ENCODE measurements at places on chromosomes 11 and 22.

- no peak for DNase-seq
Observed at GRCh38 chr22:45720839-45721378, 49.3 kb downstream of the ATXN10 start.

- DNase-seq: no peak
Observed at GRCh38 chr11:126113515-126113957, 50.9 kb upstream of the CDON start.

GRCh38 chr11:5043380-5043779, 2.9 kb upstream of the OR52J3 start:
- no peak for DNase-seq

GRCh38 chr22:37906364-37907008, 389 bp downstream of the MICALL1 start:
- peak; percentile 60 for DNase-seq

- DNase-seq: no peak
Observed at GRCh38 chr11:69105461-69106030, 50.2 kb upstream of the SMIM38 start.

DNA sequence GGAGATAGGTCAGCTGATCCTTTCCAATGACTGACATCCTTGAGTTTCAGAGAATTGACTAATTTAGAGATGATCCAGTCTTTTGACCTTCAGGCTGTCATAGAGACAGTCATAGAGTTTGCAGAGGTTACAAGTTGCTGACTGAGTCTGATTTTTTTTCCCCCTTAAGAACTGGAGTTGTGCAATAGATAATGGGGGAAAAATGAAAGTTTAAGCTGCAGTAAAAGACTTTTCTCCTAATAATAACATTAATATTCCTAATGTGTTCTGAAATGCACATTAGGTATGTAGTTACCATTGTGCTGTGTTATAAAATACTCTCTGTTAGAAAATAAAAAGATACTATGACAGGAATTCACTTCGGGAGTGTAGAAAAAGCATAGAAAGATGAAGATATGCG, 876.9 kb upstream of the RAG2 start:
- DNase-seq: no peak

DNA sequence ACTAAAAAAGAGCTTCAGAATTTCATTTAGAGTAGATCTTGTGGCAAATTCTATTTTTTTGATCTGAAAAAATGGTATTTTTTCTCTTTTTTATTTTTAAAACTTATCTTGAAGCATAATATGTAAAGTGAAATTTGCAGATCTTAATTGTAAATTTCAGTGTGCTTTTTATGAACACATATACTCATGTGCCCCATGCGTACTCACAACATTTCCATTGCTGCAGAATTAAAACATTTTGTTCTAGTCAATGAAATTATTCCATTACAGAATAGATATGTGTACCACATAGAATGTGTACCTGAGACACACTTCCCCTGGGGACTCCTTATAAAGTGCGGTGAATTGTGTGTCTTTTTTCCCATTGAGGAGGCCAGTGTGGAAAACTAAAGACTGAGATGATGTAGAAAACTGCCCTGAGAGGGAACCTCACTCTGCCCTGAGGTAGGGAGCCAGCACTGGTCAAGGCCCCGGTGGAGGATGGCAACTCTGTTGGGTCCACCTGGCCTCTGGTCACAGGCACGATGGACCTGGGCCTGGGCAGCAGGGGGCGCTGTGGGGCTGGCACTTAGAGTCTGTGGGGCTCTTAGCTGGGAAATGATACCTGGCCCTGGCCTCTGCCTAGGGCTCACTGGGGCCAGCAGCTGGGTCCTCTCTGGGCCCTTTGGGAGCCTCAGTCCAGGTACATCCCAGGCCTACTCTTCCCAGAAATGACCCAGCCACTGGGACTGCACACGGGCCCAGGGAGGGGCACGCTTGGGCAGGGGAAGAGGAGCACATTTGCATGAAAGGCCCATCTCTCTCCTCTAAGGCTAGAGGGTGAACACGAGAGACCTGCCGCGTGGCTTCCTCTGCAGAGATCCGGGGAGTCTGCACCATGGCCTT, 77.9 kb upstream of the TOP3B start:
- DNase-seq: peak; percentile 48

DNA sequence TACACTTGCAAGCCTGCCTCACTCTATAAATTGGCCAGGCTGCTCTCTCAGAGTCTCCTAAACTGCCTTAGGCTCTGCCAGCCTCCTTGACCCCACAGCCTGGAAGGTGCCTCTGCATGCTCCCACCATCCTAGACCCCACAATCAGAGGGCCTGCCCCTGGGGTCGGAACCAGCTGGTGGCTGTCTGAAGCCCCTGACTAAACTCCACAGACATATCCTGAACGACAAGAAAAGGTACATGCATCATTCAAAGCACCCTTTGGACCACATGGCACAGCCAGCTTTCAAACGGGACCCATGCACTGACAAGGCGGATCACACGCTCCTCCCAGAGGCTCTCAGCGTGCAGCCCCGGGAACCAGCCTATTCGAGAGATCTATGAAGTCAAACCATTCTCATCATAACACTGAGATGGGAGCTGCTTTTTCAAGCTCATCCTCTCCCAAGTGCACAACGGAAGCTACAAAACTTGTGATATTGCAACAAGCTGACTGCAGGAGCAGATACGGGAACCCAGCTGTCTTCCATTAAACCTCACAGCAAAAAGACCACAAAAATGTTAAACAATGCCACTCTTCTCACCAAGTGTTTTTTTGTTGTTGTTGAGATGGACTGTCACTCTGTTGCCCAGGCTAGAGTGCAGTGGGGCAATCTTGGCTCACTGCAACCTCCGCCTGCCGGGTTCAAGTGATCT, 8.1 kb downstream of the SHANK2 start:
- no peak for DNase-seq

DNA sequence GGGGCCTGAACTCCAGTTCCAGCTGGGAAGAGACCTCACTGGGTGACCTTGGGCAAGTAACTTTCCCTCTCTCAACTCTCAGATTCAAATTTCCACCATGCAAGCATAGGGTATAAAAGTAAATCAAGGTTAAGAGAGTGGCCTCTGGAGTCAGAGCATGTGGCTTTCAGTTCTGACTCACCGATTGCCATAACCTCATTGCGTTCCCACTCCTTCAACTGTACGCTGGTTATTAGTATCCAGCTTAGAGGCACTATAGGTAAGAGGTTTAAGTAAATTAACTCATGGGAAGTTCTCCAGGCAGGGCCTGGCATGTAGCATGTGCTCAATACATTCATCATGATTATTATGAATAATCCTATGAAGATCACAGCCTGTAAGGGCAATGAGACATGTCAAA, 88.3 kb downstream of the FBXO7 start:
- DNase-seq: no peak

DNA sequence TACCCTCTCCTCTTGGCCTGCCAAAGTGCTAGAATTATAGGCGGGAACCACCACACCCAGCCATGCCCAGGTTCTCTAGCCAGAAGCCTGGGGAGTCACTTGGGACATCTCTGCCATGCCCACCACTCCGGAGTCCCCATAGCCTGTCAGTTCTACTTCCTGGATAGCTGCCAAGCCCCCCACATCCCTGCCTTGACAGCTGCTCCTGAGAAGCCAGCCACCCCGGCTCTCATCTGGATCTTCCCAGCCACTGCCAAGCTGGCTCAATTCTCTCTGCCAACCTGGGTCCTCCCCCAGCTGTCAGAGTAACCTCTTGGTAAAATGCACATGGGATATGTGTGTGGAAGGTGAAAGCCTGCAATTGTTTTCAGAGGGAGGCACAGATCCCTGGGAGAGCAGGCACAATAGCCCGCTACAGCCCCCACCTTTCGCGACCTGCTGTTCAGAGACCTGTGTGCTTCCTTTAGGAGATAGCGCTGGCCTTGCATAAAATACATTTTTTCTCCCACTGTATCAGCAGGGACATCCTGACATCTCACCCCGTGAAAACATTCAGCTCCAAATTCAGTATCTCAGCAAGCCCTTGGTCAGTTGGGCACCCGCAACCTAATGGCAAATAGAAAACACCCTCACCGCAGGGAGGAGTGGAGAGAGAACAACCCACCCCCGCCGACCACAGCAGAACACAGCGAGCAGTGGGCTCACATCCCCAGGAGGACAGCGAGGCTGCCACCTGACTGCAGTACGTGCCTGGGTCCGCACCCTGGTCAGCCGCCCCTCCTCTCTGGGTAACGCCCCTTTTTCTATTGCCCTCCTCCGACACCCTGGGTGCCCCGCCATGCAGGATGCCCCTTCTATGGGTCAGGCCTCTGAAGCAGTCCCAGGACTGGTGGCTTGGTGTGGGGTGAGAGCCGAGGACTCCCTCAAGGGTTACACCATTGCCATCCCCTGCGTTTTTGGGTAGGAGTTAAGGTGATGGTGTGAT, 1342.2 kb downstream of the BRD1 start:
- no peak for DNase-seq

DNA sequence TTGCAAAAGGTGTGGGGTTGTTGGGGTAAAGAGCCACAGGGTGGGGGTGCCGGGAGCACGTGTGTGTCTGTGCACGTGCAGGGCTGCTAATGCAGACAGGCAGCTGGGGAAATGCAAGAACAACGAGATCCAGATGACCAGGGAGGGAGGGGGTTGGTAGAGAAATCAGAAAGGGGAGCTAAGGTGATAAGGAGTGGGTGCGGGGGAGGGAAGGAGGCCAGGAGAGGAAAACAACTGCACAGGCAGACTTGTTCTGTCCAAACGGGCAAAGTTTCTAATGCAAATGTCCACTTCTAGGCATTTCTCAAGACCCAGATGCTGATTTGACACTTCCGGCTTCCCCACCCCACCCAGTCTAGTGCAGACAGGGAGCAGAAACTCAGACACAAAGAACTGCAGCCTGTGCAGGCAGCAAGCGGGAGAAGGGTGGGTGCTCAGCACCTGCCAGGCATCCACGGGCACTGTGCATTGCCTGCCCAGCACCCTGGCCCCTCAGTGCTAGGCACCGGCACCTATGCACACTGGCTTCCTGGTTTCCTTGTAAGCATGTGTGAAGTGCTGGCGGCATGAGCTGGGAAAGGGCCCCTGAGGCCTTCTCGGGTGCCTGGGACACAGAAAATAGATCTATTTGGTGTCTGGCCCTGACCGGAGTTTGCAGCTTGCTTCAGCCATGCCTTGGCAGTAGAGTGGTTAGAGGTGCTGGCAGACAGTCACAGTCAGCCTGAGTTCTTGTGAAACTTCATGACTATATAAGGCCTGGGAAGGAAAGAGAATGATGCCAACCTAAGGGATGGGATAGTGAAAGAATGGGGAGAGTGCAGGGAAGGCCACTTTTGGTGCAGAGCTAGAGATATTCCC, 220.1 kb upstream of the SORL1-AS1 start:
- no peak for DNase-seq

DNA sequence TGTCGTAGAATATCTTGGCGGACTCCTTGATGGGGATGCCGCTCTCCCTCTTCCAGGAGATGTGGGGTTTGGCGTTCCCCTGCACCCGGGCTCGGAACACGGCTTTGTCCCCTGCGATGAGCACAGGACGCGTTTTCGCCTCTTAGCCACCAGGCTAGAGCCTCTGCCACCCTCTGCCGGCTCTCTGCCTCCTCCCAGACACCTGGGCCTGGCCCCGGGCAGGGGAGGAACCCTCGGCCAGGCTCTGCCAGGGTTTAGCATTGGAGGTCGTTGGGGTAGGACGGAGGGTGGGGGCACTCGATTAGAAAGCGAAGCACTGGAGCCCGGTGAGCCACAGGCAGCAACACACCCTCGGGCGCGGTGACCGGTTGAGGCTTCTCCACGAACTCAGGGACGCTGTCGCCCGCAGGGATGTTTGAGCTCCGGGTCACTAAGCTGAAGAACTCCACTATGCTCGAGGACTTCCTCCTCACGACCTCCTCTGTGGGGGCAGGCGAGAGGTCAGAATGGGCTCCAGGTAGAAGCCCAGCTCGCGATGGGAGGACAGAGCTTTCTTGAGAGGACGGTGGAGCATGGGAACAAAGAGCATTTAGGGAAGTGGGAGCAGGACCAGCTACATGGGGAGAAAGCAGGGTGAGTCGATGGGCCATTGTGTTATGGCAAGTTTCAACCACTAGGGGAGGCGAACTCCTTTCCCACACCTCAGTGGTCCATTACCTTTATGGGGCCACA, 4.3 kb downstream of the IGSF22 start:
- DNase-seq: peak; percentile 35

DNA sequence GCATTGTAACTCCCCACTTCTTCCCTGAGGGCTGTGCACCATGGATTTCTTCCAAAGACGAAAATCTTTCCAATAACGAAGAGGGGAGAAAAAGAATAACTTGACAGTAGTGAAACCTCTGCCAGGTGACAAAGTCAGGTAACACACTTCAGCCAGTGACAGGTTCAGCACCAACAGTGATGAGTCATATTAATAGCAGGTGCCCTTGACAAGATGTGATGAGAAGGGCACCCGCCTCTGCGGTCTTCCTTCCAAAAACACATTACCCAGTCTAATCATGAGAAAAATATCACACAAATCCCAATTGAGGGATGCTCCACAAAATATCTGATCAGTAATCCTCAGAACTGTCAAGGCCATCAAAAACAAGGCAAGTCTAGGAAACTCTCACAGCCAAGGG, 157.8 kb downstream of the EFCAB6 start:
- DNase-seq: no peak

GRCh38 chr11:43930868-43931716, 11.3 kb upstream of the C11orf96 start:
- no peak for DNase-seq

- no peak for DNase-seq
Observed at GRCh38 chr11:134340354-134340964, 8.7 kb downstream of the GLB1L2 start.

GRCh38 chr11:75856912-75857311, 41.9 kb downstream of the UVRAG start:
- no peak for DNase-seq

- DNase-seq: peak; percentile 43
Observed at GRCh38 chr11:66880496-66881450, 23.9 kb downstream of the LRFN4 start.

- DNase-seq: no peak
Observed at GRCh38 chr22:35257002-35257320, 332 bp upstream of the HMGXB4 start.

GRCh38 chr11:103904324-103904667, 132.1 kb upstream of the DDI1 start:
- DNase-seq: no peak

GRCh38 chr11:120746836-120747609, 235.5 kb downstream of the GRIK4 start:
- DNase-seq: no peak

DNA sequence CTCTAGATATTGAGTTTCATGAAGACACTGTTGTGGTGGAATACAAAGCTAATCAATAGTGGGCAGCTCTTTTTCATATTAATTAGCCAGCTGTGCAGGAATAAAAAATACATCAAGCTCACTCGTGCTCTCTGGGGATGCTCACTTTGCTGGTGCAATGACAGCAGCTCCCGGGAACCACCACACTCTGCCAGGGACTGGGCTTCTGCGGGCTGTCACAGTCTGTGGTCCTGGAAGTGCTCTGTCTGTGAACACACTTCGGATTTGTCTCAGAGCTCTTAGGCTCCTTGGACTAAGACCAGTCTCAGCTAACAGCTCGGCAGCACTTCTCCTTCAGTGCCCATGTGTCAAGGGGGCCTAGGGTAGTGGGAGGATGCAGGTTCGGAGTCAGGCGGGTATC, 393.5 kb downstream of the TENM4 start:
- DNase-seq: no peak

DNA sequence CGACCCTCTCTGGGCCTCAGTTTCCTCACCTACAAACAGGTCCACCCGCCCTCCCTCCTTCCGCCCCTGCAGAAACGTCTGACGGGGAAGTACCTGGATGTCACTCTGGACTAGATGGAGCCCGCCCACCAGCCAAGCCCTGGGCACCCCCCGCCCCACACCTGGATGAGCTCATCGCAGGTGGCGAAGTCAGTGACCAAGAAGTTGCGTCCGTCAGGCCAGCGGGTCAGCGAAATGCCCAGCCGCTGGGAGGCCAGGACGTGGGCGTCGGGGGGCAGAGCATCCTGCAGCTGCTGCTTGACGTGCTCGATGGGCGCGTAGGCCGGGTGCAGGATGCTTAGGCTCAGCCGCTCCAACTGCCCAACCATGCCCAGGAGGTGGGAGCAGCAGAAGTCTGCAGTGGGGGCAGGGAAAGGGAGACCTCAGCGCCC, 897 bp downstream of the PNPLA5 start:
- DNase-seq: no peak

All from natural killer cell (primary cell).